ENCODE measurements at places on chromosomes 6 and 20.

DNA sequence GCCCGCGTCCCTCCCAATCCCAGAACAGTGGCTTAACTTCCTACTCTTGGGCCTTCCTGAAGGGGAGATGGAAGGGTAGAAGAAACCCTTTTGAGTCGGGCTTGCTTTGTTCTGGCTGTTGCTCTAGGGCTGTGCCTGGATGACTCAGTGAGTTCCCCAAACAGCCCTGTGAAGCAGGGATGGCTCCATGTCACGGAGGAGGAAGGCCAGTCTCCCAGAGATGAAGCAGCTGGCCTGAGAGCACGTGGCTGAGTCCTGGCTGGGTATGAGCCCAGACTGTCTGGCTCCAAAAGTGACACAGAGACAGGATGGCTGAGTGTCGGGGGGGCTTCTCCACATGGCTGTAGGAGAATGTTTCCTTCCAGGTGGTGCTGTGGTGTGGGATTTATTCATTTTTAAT is 4.6 kb downstream of the SYTL3 start:
- DNase-seq = peak; percentile 92

DNA sequence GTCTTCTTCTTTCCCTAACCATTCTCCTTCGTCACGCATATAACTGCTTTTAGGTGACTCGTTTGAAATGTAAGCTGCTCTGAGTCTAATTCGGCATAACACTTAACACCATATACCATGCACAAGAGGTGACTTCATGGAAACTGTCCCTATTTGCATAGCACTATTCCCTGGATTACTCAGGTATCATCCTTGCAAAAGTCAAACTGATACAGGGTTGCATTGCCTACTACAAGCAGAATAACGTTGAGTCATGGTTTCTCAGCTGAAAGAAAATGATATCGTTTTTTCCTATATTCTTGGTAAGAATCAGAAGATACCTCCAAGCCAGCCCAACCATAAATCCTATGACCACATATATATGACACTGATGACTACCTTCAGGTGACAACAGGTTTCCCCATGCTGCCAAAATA is 227.5 kb downstream of the ATXN1 start:
- DNase-seq = no peak

GRCh38 chr6:137218473-137218916 is 690 bp downstream of the IFNGR1 start:
- peak; percentile 76 for DNase-seq

DNA sequence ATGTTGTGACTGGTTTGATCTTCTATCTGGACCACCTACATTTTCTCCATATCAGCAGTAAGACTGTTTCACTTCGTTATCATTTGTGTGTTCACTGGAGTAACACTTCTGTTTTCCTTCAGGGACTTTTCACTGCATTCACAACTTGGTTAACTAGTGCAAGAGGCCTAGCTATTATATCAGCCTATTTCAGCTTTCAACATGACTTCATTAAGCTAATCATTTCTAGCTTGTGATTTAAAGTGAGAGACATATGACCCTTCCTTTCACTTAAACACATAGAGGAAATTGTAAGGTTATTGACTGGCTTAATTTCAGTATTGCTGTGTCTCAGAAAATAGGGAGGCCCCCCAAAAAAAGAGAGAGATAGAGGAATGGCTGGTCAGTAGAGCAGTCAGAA is 622.8 kb upstream of the NRSN1 start:
- DNase-seq = no peak

DNA sequence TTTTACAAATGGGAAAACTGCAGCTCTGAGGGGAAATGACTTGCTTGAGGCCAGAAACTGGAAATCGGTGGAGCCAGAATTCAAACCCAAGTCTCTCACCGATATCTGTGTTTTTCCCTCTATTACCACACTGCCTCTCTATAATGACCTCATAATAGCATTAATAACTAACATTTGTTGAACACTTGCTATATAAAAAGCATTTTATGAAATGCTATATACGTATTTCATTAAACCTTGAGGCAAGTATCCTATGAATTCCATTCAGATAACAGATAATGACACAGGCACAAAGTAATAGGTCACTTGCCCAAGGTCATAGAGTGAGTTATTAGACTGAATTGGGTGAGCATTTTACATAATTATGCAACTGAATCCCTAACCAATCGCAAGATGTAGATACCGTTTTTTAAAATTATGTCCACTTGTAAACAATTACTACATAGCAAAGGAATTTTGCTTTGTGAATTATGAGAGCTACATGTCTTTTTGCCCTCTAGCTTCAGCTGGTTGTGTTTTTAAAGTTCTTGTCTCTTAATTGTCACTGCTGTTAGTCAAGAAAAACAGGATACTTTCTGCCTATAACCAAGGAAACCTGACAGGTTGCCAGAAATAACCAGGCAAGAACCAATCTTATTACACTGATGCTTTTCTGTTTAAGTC is 4.7 kb downstream of the DSN1 start:
- DNase-seq = peak; percentile 44

GRCh38 chr6:75266716-75267291 is 17.8 kb downstream of the TMEM30A start:
- DNase-seq = peak; percentile 69

GRCh38 chr6:160950507-160950906 is 41.1 kb upstream of the MAP3K4 start:
- DNase-seq = no peak

- no peak for DNase-seq
Observed at GRCh38 chr20:22232923-22233322, 351.4 kb downstream of the FOXA2 start.

Measured in fibroblast of villous mesenchyme (primary cell).